Choroid plexus epithelial cell (primary cell): ENCODE measurements at places on chromosomes 5 and 9.

- no peak for DNase-seq
Measured at GRCh38 chr5:9699681-9700080, 69.5 kb upstream of the TAS2R1 start.

GRCh38 chr5:177494346-177495195 is 2.8 kb downstream of the PDLIM7 start:
- peak; percentile 95 for DNase-seq

GRCh38 chr9:118570066-118570465 is 799.2 kb downstream of the BRINP1 start:
- peak; percentile 82 for DNase-seq

GRCh38 chr5:169153405-169153804 is 147.5 kb downstream of the SLIT3 start:
- no peak for DNase-seq

DNA sequence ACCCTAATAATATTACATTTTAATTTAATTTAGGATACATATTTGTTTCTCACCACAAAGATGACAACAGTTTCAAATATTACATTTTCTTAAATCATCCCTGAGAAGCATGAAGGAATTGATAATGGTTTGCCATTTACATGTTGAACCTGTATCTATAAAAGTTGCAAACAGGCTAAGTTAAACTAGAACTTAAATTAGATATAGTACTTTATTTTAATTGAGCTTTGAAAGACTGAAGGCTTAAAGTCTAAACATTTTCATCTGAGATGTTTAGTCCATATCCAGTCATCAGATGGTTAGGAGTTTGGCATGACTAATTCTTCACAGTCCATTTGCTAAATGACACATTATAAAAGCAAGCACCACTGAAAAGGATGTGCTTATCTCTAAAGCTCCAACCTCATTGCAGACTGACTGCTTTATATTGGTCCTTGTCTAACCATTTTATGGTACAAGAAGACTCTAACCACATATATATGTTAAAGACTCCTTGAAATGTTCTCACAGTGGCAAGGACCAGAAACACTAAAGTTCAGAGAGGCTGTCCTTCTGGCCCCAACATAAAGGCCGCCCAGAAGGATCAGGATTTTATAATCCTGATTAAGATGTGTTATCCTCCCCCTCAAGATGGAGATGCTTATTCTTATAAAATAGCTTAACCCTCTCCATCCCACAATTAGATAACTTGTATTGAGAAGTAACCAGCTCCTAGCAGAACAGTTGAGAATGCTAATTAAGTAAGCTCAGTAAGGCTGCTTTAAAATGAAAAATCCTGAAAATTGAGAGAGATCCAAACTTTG is 25.8 kb downstream of the WNT8A start:
- DNase-seq, result no peak

DNA sequence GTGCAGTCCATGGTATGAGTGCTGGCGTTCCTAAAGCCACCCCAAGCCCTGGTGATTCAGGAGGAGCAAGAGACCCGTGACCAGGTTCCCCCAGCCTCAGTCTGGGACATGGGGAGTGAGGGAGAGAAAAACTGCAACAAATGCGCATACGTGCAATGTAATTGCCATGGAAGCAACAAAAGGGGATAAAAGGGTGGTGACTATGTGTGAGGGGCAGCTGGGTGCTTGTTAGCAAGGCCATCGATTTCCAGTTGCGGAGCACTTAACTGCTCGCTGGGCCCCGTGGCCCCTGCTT is 709 bp upstream of the SH3PXD2B start:
- DNase-seq, result no peak

DNA sequence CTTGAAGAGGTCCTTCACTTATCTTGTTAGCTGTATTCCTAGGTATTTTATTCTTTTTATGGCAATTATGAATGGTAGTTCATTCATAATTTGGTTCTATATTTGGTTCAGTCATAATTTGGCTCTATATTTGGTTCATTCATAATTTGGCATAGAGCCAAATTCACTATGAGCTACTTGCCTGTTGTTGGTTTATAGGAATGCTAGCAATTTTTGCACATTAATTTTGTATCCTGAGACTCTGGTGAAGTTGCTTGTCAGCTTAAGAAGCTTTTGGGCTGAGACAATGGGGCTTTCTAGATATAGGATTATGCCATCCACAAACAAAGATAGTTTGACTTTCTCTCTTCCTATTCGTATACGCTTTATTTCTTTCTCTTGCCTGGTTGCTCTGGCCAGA is 142.2 kb downstream of the PLCXD3 start:
- DNase-seq, result peak; percentile 61

DNA sequence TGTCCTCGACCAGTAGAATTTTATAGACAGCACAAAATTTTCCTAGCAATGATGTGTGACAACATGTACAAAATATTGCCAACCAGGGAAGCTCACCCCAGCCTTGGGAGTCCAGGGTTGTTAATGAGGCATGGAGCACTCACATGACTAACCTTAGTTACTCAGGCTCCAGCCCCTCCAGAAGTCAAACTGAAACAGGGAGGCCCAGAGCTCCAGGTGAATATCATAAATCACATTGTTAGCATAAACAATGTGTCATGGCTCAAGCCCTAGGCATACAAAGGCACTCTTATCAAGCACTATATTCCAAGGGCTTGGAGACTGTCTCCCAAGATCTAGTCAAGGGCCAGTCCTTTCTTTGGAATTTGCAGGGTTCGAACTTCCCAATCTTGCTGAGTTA is 44.4 kb downstream of the TNFAIP8 start:
- no peak for DNase-seq

- DNase-seq, result no peak
Measured at GRCh38 chr5:156482818-156483217, 155.9 kb downstream of the SGCD start.

DNA sequence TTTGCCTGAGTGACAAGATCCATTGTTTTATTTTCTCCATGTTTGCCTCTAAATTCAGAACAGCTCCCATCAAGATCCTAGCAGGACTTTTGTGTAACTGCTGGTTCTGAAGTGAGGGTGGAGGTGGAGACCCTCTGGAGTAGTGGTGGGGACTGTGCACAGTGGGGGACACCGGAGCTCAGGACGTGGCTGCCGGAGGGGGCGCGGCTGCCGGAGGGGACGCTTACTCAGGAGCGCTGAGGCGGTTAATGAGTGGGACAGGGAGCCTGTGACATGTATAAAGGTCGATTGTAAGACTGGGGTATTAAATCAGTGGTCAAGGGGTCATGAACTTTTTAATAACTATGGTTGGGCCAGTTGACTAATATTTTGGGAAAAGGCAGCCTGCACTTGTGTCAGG is 127.0 kb upstream of the CACNA1B start:
- no peak for DNase-seq

DNA sequence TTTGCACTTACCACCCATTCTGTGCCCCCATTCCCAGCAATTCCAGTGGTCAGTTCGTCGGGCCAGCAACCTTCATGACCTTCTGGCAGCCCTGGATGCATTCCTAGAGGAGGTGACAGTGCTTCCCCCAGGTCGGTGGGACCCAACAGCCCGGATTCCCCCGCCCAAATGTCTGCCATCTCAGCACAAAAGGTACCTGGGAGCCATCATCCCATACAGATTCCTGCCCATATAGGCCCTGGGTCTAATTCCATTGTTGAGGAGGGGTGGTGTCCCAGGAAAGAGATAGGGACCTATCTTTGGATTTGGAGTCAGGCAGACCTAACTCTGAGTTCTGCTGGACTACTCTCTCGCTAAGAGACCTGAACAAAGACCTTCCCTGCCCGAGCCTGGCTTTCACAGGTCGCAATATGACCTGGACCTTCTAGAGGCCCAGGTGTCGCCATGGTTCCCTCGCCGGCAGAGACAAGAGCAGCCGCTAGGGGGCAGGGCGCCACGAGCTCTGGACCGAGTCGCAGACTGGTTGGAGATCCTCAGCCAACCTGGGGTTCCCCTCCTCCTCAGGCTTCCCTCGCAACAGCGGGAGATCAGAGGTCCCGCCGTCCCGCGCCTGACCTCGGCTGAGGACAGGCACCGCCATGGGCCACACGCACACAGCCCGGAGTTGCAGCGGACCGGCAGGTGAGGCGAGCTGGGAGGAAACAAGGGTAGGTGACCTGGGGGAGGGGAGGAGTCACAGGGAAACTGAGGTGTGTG is 3.1 kb downstream of the SLC4A9 start:
- DNase-seq, result peak; percentile 71

- DNase-seq, result no peak
Measured at GRCh38 chr5:75338408-75338807, 1.4 kb downstream of the HMGCR start.

DNA sequence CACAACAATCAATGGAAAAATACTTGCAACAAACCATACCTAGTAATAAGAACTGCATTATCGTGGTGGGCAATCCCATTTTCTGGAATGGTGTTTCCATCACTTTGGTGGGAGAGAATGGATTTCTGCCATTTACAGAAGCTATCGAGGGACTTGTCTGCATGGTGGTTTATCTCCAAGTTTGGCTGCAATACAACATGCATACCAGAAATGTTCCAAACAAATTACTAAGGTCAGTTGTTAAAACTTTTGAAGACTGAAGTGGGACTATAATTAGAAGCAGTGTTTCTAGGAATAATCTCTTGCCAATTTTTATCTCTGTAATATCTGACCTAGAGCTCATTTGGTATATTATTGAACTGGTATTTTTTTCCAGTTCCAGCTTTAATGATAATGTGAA is 30.3 kb downstream of the ADAMTS6 start:
- peak; percentile 58 for DNase-seq

GRCh38 chr5:94045839-94046782 is 304.7 kb upstream of the POU5F2 start:
- no peak for DNase-seq

DNA sequence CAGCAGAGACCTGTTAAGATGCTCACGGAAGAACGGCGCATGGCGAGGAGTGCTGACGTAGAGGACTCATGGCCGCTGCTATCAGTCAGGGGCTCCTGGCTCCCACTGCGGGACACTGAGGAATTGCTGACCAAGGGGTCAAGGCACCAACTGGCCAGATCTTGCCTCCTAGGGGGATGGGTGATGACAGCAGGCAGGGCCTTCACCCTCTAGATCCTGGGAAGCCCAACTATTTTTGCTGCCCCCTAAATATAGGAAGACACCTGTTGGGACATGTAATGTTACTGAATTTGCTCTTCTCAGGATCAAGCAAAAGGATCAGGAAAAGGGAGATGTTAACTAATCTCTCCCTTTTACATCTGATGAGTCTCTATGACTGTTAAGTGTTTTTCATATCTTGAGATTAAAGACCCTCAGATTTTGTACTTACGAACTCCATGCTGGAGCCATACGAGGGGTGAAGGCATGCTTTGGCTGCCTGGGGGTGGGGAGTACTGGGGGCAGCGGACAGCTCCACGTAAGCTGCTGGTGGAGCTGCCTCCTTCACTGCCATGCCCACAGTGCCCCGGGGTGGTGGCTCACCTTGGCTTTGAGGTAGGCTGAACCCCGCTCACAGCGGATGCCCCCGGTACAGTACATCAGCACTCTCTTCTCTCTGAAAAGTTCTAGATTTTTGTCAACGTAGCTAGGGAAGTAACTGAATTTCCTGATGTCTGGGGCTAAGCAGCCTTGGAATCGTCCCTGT is 28.1 kb downstream of the TSTD2 start:
- DNase-seq, result no peak

DNA sequence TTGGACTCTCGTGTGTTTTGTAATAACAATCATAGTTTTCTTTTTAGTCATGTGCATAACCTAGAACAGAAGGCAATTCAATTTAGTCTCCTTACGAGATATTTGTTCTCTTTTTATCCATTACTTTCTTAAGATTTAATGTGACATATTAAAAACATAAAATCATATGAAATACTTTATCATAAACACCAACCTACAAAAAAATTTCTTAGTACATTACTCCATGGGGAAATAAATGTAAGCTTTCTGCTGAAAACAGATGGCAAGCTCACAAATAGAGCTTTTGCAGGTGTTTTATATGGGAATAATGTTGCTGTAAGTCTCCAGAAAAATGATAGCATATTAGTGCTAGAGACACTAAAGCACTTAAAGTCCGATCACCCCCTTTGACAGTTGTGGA is 1035.2 kb upstream of the ARRDC3 start:
- no peak for DNase-seq

GRCh38 chr9:113520109-113520642 is 56.6 kb downstream of the RGS3 start:
- DNase-seq, result no peak

DNA sequence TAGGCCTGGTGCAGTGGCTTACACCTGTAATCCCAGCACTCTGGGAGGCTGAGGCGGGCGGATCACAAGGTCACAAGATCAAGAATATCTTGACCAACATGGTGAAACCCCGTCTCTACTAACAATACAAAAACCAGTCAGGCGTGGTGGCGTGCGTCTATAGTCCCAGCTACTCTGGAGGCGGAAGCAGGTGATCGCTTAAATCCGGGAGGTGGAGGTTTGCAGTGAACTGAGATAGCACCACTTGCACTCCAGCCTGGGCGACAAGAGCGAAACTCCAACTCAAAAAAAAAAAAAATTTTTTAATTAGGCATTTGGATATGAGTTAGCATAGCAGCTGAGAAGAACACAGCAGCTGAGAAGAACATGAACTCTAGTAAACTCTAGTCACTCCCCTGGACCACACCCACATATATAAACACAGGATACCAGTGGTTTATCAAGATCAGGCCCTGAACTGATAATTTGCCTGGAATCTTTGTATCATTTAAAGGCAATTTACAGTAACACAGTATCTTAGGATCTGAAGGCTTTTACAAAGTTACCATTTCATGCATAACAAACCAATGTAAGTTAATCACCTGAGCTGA is 4.6 kb upstream of the UGCG start:
- no peak for DNase-seq

DNA sequence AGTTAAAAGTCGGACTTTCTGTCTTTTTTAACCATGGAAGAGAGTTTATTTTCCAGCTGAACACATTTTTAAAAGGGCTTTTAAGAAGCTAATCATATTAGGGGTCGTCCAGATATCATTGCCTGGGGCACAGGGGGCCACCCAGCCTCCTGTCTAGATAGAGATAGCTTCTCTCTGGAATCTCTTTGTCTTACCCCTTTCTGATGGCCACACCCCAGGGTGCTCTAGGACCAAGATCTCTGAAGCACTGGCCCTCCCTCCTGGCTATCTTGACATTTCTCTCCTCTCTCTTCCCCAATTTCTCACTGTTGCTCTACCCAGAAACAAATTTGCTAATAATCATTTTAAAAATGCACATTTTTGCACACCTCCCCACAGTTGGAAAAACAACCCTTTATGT is 204.4 kb downstream of the NXNL2 start:
- no peak for DNase-seq

GRCh38 chr9:95327239-95327865 is 9.8 kb upstream of the FANCC start:
- DNase-seq, result no peak

- no peak for DNase-seq
Measured at GRCh38 chr9:16514131-16514530, 356.3 kb downstream of the BNC2 start.

DNA sequence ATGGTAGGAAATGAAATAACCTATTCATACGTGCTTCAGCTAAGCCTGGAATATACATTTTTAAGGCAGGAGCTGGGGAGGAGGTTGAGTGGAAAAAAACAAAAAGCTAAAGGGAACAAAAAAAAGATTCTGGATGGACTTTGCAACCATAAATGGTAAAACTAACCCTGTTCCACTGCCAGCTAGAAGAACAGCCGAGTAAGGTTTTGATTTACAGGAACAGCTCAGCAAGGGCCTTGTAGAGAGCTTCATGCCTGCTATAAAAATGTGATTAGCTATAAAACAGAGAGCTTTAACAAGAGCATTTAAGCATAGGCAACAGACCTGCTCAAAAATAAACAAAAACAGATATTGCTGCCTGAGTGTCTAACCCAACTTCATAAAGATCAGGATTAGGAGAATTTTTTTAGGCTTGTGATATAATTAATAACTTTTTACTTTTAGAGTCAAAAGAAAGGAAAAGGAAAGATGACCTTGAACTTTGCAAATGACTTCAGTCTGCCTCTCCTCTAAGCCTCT is 194.8 kb downstream of the FBXL7 start:
- peak; percentile 66 for DNase-seq

- DNase-seq, result no peak
Measured at GRCh38 chr5:76274571-76274970, 128.5 kb upstream of the IQGAP2 start.
